ENCODE measurements at places on chromosomes 1 and 21. TPM values are rescaled to one million over a fixed set of nuclear protein-coding genes. Genes with fewer than 3 reads are reported as not detected.

DNA sequence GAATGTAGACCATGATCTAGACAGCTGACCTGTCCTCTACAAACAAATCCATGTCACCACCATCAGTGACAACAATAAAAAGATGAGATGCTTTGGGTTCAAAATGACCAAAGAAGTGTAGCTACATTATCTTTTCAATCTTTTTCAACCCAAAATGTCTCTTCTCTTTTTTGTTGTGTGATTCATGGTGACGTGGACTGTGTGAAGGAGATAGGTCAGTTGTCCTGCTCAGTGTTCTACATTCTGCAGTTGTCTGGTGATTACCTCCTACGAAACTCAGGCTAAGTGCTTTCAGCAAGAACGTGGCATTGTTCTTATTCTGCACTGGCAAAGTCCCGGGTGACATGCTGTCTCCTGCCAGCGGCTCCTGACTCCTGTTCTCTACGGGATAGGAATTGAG is 73.1 kb downstream of the PRKAB2 start:
- no peak for DNase-seq

DNA sequence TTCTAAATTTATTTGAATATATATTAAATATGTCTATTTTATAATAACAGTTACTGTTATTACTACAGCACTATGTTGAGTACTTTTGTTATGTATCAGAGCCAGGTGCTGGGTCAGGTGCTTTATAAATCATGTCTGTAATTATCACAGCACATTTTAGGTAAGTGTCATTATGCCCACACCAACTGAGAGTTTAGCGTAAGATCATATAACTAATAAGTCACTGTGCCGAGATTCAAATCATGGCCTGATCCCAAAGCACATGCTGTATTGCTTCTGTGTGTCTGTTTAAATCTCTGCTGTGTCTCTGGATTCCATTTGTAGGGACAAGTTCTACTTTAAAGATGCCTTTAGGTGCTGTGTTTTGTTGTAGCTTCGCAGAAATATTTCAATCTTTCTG is 1.9 kb downstream of the GPSM2 start:
- DNase-seq, result no peak

DNA sequence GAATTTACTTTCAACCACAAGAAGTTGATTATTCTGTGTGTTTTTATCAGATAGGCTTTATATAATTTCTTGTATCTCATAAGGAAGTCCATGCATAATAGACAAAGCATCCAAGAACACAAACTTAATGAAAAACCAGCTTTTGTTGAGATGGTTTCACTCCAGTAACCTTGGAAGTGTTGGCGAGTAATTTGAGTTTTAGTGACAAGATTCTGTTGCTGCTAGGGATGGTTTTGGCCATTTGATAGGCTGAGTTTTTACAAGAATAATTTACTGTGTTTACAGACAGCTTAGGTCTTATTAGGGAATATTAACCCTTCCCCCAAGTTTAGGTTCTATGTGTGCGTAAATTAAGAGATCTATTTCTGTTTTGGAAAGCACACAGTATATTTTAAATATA is 513.6 kb downstream of the USP25 start:
- DNase-seq, result no peak

GRCh38 chr1:60283690-60284089 is 210.1 kb upstream of the C1orf87 start:
- DNase-seq, result no peak

- DNase-seq, result no peak
These were observed 594 bp downstream of the GLMN start for GRCh38 chr1:92298213-92298572.

DNA sequence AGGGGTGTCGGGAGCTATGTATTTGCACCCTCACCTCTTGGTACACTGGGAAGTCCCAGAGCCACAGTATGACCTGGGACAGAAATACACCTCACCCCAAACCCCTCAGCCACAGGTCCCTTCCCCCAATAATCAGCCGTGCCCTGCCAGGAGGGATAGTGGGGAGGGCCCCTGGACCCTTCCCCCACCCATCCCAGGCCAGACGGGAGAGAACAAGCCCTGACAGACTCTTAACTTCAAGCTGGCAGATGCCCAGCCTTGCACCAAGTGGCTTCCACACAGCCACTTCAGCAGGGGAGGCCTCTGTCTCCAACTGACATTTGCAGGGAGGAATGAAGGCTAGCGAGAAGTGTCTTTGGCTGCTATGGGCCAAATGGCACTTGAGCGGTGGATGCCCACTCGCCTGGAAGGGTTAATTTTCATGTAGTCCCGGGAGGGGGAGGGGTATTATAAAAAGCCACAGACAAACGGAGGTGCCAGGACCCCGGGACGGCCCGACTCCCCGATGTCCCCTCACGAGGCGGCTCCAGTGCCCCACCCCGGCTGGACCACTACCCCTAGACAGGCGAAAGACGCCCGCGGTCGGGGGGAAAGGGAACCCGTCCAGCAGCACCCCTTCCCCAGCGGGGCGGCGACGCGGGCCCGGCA is 495 bp downstream of the SYNC start:
- DNase-seq, result peak; percentile 61

DNA sequence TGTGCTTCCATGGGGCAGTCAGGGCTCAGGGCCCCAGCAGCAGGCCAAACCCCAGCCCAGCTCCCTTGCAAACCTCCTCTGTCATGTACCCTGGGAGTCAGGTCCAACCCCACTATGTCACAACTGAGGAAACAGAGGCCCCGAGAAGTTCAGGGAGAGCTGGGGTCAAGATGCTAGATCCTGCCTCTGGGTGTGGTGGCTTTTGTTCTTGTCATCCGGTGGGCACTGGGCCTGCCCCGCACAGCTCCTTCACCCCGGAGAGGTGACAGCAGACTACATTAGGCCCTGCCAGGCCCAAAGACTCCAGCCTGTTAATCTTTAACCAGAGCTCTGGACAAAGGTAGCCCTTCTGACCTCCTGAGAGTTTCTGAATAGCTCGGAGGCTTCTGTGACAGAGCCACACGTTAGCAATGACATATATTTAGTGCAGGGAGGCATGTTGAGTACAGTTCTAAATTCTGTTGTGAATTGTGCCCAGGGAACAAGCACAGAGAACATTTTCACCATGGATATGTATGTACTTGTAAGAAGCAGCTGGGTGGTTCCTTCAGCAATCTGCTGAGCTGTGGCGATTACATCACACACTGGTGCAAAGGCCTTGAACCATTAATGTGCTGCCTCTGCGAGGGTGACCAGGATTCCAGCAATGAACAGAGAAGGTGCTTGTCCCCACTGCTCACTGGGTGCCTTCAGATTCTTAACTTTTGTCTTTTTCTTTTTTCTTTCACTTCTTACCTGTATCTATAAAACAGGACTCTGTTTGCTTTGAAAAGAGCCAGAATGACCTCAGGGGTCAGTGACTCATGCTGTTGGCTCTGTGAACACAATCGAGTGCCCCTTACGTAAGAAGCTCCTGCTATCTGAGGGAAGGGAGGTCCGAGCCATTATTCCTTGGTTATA is 102.8 kb downstream of the RHOU start:
- DNase-seq, result peak; percentile 51

DNA sequence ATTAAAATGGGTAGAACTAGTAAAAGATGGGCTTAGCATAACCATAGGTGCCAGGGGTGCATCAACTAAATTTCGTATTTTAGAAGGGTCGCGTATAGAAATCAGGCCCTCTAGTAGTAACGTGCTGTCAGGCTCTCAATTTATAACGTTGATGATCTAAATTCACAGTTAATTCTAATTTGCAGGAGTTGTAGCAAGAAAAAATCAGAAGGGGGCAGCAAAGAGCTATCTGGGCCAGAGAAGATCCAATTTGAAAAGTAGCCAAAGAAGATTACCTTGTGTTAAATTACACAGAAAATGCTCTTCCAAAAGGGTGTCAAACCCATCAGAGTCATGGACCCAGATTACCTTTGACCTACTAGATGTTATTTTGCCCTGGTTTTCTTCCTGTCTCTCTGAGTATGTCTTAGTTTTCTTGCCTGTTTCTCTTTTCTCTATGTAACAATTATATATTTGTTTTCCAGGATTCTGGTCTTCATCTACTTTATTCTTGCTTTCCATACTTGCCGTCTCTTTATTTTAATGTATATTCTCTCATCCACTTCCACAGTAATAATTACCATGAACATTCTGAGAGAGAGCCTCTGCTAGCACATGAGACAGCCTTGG is 1030.9 kb downstream of the AMY1C start:
- no peak for DNase-seq

- DNase-seq, result no peak
These were observed 41.7 kb downstream of the RPRD2 start for GRCh38 chr1:150405660-150406059.

DNA sequence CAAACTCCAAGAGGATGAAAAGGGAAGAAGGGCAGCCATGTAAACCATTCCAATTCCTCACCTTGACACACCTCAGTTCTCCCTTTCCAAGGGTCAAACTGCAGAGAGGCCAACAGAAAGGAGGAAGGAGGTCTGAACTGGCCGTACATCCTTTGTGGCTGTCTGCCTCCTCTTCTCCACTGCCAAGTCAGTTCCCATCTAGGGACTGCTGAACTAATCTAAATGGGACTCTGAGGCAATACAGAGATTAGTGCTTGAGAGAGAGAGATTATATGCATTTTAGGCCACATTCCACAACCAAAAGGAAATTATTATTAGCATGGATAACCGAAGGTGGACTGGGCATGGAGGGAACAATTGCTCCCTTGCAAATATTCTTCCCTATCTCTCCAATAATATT is 2.7 kb downstream of the ARHGEF11 start:
- no peak for DNase-seq

DNA sequence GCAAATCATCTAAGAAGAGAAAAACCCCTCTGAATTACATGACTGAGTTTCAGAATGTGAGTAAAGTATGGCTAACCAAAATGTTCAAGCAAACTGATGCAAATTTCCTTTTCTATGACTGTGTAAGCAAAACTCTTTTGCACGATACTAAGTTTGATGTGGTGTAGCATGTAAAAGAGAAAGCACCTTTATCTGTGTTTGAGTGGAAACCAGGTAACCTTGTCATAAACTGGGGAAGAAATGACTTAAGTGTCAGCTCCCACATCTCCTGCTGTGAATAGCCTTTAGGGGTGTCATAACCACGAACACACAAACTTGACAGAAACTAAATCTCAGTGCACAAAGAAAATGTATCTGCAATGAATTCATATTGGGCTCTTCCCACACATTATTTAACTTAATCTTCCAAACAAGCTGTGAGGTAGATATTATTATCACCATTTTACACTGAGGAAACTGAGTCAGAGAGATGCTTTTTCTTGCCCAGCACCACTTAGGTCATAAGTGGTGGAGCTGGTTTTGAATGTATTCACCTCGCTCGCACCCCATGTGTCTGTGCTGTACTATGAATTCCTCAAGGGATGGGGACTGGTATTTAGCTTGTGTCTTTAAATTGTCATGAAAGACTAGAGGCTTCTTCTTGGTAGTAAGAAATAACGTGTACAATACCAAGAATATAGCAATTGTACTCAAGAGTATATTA is 32.9 kb upstream of the IL12RB2 start:
- DNase-seq, result no peak

KRTAP11-1 gene
- not detected for total RNA-seq

FNDC5 gene
- 139 TPM for total RNA-seq

SFN gene
- total RNA-seq, result not detected

PLEKHA6 gene
- total RNA-seq, result 20.0 TPM

PGLYRP3 gene
- not detected for total RNA-seq
